Myocyte (in vitro differentiated cells): ENCODE measurements at places on chromosomes 13 and 19.

DNA sequence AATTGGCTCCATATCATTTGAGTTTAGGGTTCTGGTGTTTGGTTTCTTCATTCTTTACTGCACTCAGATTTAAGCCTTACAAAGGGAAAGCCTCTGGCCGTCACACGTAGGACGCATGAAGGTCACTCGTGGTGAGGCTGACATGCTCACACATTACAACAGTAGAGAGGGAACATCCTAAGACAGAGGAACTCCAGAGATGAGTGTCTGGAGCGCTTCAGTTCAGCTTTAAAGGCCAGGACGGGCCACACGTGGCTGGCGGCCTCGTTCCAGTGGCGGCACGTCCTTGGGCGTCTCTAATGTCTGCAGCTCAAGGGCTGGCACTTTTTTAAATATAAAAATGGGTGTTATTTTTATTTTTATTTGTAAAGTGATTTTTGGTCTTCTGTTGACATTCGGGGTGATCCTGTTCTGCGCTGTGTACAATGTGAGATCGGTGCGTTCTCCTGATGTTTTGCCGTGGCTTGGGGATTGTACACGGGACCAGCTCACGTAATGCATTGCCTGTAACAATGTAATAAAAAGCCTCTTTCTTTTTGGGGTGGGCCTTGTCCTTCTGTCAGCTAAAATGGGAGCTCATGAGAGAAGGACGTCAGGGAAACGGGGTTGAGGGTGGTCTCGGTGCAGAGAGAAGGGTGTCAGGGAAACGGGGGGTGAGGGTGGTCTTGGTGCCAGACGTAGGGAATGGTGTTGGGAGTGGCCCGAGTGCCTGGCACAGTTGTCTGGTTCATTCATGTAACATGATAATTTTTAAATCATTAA lies 26.0 kb downstream of the LAMP1 start:
- DNase-seq = no peak

DNA sequence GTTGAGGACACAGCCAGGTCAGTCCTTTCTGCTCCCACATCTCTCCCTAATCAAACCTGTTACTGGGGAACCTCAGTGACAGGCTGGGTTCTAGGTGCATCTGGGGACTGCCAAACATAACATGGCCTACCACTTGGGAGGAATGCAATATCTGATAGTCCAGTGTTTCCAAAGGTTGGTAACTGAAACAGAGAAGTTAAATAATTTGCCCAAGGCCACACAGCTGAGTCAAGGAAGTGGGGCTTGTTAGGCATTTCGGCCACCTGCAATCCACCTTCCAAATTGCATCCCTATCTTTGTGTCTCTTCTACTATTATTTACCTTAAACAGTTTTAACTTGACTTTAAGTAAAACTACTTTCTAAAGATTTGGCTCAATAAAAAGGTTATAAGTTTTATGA lies 731.3 kb downstream of the UQCRFS1 start:
- no peak for DNase-seq

DNA sequence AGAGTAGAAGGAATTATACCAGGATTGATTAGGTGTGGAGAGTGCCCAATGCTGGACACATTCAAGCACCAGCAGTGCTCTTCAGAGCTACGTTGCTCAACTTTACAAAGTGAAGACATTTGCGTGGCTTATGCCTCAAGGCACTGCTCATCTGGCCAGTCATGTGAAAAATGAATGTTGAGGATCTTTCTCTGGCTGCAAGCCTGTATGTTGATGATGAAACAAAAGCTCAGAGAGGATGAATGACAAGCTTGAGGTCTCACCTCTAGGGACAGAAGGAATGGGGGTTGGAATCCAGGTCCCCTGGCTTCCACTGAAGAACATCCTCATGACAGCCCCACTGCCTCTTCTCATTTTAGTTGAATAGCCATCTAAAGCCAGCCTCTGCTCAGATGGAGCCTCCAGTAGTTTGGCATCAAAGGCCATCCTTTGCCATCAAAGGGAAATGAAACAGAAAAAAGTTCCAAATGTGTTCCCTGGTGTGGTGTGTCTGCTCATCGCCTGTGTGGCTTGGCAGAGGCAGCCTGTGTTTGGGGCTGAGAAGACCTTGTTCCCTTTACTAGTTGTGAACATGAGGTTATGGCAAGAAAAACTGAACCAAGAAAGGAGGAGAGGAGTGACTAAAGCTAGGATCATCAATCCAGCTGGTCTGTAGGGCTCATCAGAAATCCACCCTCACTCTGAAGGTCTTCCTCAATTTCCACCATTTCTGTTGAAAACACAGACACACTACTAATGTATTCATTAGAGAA lies 114.0 kb upstream of the KL start:
- no peak for DNase-seq

DNA sequence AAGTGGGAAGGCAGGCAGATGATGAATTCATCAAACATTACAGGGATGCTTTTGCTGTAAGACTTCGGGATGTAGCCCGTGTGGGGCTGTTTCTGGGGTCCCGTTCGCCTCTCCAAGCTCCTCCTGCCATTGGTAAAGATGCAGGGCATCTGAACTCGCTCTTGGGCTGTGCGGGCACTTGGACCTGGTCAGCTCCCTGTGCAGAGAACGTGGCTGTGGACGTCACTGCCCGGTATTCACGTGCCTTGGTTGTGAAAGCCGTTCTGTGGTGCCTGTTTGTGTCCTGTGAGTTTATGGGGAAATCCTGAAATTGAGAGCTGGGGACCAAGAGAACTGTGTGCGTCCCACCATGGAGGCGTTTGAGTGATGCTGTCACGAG lies 5.4 kb downstream of the TFDP1 start:
- no peak for DNase-seq

GRCh38 chr13:43021926-43022670 lies 1.3 kb upstream of the DNAJC15 start:
- DNase-seq = no peak

DNA sequence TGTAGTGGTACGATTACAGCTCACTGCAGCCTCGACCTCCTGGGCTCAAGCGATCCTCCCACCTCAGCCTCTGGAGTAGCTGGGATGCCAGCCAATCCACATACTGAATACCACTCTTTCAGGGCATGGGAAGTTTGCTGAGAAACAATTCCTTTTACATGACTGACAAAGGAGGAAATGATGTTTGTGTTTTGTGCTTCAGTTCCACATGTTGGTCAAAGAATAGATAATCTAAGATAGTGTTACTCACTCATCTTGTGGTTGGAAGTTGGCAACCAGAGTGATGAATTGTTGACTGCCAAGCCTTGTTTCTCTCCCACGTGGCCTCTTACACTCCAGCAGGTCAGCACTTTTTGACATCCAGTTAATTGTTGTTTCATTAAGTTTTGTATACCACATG lies 7.6 kb downstream of the MBD3L2B start:
- DNase-seq = peak; percentile 22

GRCh38 chr19:44907613-44908012 lies 2.0 kb downstream of the APOE start:
- no peak for DNase-seq

DNA sequence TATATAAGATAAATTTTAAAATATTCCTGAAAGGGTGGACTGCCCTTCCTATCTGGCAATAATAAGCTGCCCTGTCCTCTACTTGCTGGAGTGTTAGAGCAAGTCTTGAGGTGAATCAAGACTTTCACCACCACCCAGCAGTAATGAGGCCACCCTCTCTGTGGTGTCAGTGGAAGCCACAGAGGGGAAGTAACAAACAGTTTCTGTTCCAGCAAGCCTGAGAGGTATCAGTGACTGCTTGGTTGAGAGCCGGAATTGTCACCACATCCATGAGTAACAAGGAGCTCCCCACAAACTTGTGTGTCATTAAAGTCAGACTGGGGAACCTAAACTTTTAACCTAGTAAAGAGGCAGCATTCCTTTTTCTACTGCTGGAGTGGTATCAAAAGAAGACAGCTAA lies 532.7 kb upstream of the SPRY2 start:
- peak; percentile 41 for DNase-seq

DNA sequence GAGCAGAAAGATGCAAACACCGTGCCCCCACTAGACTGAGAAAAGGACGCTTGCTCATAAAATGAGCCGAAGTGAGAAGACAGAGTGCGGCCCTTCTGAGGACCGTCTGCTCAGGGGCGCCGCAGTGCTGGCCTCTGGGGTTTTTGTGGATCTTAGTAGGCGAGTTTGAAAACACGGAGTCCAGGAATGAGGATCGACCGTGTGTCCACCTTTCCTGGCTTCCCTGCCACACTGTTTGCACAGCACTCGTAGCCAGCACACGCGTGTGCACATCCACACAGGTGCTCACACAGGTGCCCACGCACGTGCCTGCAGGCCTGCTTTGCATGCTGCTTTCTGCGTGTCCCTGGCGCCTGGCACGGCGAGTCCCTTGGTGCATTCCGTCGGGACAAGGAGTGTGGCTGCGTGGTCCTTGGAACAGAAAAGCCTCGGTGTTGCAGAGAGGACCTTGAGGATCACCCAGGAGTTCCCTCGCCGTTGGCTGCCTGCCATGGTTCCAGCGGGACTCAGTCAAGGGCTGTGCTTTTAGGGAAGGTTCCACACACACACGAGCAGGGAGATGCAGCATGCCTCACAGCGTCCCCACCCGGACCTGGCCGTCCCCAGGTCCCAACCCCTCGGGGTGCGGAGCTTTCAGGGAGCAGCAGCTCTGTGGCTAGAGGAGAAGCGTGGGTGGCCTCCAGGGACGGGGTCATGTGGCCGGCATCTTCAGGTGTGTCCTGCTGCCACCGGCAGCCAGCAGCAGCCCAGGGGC lies 10.1 kb upstream of the ZNF554 start:
- no peak for DNase-seq

- no peak for DNase-seq
Measured at GRCh38 chr19:6718111-6718740, 2.2 kb downstream of the C3 start.

GRCh38 chr13:47237571-47237970 lies 340.7 kb upstream of the HTR2A start:
- no peak for DNase-seq

DNA sequence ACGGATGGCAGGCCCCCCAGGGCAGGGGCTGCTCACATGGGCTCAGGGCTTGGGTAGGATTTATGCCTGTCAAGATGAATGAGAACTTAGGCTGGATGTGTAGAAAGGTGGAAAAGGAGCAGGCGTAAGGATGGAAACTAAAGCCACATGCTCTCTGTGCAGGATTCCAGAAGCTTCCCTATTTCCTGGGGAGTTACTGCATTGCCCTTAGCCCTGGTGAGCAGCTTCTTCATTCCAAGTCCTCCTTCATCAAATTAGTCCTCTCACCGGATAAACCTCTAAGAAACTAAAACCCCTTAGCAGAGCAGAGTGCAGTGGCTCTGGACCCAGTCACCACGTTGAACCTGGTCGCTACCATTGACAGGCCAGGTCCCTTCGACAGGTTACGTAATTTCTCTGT lies 7.4 kb downstream of the ATP12A start:
- no peak for DNase-seq

- no peak for DNase-seq
Measured at GRCh38 chr13:47726394-47726793, 274.7 kb downstream of the SUCLA2 start.

GRCh38 chr19:12194827-12195731 lies 32.2 kb downstream of the ZNF136 start:
- DNase-seq = no peak

DNA sequence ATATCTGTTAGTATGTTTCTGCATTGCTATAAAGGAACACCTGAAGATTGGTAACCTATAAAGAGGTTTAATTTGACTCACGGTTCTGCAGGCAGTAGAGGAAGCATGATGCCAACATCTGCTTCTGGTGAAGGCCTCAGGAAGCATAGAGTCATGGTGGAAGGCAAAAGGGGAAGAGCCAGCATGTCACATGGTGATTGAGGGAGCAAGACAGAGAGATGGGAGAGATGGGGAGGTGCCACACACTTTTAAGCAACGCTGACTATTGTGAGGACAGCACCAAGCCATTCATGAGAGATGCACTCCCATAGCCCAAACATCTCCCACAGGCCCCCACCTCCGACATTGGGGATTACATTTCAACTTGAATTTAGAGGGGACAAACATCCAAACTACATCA lies 32.8 kb downstream of the COG6 start:
- DNase-seq = no peak

- DNase-seq = no peak
Measured at GRCh38 chr13:103878891-103879605, 812.8 kb upstream of the SLC10A2 start.

GRCh38 chr19:55109527-55110291 lies 7.7 kb downstream of the PPP1R12C start:
- no peak for DNase-seq

DNA sequence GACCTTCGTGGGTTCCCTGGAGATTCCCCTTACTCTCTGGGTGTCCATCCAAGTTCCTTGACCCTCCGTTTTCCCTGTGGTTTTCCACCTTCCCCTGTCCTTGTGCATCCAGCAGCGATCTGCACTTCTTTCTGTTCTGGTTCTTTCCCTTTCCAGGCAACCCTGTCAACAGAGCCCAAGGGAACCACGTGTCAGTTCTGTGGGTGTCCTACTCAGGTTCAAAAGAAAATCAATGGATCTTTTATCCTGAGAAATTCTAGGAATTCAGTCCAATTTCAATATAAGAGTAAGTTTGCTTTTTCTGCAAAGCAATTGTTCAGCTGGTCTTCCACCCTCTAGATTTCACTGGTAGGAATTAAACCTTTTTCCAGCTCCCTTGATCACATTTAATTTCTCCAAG lies 1394.8 kb upstream of the SLC10A2 start:
- no peak for DNase-seq

DNA sequence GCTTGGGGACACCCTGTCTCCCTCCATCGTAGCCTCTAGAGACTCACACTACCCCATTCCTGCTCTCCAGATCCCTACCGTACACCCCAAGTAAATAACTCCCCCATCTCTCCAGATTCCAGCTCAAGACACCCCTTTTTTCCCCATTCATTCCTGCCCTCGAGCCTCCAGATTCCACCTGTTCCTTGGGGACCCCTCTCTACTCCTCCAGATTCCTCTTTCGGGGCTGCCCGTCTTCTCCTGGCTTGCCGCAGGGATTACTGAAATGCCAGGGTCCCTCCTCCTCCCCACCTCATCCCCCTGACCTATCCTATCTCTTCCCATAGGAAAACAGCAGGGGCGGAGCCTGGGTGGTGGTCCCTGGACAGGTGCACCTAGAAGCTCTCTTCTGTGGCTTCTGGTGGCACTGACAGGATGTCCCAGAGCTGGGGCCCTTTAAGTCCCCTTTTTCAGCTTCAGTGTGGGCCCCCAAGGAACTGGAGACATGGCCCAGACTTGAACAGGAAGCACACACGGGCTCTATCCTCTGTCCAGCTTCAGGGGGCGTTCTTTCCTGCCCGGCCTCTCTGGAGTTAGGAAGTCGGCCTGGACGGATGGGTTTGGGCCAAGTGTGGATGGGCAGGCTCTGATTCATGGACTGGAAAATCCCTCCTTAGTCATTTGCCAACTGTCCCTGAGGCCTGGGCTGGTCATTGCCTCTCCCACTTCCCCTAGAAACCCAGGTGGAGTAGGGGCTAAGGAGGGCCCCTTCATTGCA lies 1.2 kb downstream of the ZSWIM4 start:
- DNase-seq = peak; percentile 97

GRCh38 chr13:53953183-53953582 lies 924.6 kb downstream of the OLFM4 start:
- DNase-seq = no peak

- peak; percentile 47 for DNase-seq
Measured at GRCh38 chr13:20118268-20119140, 42.3 kb downstream of the GJA3 start.
